ENCODE measurements at places on chromosomes 16 and 17.

DNA sequence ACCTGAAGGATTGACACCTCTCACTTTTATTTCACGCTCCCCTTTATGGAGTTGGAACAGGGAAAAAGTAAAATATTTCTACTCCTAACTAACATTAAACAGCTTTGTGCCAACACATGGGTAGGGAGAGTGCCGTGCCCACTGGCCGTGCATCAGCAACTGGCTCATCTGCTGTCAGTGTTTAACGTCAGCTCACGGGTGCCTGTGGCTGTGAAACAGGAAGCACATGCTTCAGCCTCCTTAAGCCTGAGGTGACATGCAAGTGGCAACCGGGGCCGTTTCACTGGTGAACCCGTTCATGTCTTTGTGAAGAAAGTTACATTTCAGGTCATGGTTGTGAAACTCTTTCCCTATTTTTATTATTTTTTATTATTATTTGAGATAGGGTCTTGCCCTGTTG, 3.2 kb downstream of the SPG7 start:
- H3K36me3 ChIP-seq, result peaks cover 11% of the 10 kb centered on the region
- no peak overlapping the region for H3K27ac ChIP-seq
- no peak overlapping the region for H3K4me3 ChIP-seq

- H3K4me3 ChIP-seq, result no peak overlapping the region
- H3K36me3 ChIP-seq, result no peaks in the 10 kb centered on the region
Measured at GRCh38 chr17:43787728-43788127, 7.5 kb downstream of the CFAP97D1 start.

GRCh38 chr16:67372664-67373063, 20.6 kb downstream of the TPPP3 start:
- H3K27ac ChIP-seq, result no peak overlapping the region
- no peaks in the 10 kb centered on the region for H3K4me1 ChIP-seq
- H3K4me3 ChIP-seq, result no peak overlapping the region
- no peak for DNase-seq
- no peaks in the 10 kb centered on the region for H3K36me3 ChIP-seq

DNA sequence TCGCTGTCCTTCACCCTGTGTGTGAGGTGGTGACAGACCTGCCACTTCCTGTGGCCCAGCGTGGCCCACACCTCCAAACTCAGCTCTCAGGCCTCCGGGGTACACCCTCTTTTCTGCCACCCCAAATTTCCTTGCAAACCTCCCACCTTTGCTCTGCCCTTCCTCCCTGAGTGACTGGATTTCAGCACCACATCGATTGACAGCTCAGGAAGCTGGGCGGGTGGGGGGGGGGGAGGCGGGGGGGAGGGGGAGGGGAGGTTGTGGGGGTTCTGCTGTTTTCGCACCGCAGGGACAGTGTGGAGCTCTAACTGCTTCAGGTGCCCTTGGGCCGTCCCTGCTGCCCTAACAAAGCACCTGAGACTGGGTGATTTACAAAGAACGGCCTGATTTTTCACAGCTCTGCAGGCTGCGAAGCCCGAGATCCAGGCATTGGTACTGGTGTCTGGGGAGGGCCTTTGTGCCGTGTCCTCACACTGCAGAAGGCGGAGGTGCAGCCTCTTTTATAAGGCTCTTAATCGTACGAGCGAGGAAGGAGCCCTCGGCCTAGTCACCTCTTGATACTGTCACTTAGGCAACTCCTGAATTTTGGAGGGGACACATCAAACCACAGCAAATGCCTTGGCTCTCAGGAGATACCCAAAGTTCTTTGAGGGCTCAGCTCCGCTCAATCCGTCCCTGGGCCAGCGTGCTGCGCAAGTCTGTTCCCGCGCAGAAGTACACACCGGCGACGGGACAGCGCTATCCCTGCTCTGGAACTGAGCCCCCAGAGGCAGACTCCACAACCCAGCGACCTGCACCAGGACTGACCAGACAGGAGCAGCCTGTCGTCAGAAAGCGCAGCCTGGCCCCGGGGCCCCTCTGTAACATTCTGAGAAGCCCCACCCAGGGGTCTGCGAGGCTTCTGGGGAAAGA, 3.6 kb downstream of the NDUFAF8 start:
- H3K27ac ChIP-seq, result no peak overlapping the region
- H3K36me3 ChIP-seq, result 0 out of 2 replicates have a peak, but pooled peaks cover 6% of the 10 kb centered on the region
- H3K27me3 ChIP-seq, result no peaks in the 10 kb centered on the region
- H3K4me1 ChIP-seq, result peaks cover 7% of the 10 kb centered on the region
- H3K4me3 ChIP-seq, result no peak overlapping the region

DNA sequence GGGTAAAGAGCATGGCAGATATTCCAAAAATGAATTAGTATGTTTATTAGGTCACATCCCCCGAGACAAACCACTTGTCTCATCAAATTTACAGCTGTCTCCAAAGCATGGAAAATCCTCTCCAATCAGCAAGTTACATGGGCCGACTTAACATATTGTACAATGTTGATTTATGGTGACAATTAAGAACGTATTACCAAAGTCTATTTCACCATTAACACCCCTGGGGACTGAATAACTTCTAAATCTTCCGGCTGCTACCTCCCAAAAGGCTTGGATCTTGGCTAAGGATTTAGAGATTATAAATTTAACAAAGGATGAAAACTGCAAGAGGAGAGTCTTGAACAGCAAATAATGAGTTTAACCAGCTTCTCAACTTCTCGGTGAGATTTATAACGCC, 311.9 kb downstream of the NPIPA8 start:
- H3K36me3 ChIP-seq, result no peaks in the 10 kb centered on the region
- H3K4me1 ChIP-seq, result no peaks in the 10 kb centered on the region
- DNase-seq, result no peak
- H3K4me3 ChIP-seq, result no peak overlapping the region

- peaks cover 4% of the 10 kb centered on the region for H3K36me3 ChIP-seq
- H3K27me3 ChIP-seq, result no peaks in the 10 kb centered on the region
- H3K4me1 ChIP-seq, result peaks cover 1% of the 10 kb centered on the region
- DNase-seq, result no peak
Measured at GRCh38 chr16:84501077-84501735, 3.3 kb downstream of the MEAK7 start.

- peaks cover 10% of the 10 kb centered on the region for H3K4me1 ChIP-seq
- H3K27me3 ChIP-seq, result no peaks in the 10 kb centered on the region
- H3K36me3 ChIP-seq, result no peaks in the 10 kb centered on the region
Measured at GRCh38 chr17:29131814-29132682, 48.1 kb downstream of the MYO18A start.

- no peak overlapping the region for H3K4me3 ChIP-seq
- no peak overlapping the region for H3K27ac ChIP-seq
- DNase-seq, result no peak
- no peaks in the 10 kb centered on the region for H3K4me1 ChIP-seq
Measured at GRCh38 chr16:65919986-65920376, 446.5 kb upstream of the CDH5 start.
